ENCODE measurements at places on chromosomes 5 and 9.

GRCh38 chr9:78115073-78115472, 83.5 kb upstream of the GNAQ start:
- DNase-seq = peak; percentile 77

DNA sequence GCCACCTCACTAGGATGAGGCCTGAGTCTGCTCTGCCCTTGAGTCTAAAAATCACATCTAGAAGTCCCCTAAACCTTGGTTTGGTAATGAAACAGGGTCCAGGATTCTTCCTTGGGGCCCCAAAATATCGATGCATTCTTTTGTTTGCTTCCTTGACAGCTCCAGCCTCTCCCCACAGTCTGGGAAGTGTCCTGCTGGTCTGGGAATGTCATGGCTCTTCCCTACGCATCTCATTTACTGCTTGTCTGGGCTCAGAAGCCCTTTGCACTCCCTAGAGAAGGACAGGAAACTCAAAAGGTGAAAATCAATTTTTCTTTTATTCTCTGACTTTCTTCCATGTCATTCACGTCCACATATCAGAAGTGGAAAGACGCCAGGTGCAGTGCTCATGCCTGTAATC, 115.8 kb downstream of the DRD1 start:
- no peak for DNase-seq

DNA sequence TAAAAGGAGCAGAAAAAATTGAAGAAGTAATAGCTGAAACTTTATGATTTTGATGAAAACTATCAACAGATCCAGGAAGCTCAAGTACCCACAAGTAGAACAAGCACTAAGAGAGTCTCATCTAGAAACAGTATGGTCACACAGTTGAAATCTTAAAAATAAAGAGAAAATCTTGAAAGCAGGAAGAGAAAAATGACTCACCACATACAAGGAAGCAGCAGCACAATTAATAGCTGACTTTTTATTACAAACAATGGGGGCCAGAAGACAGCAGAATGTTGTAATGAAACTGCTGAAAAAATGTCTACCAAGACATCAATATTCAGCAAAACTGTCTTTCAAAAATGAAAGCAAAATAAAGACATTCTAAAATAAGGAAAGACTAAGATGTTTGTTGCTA, 1108.3 kb upstream of the DMAC1 start:
- peak; percentile 97 for DNase-seq

GRCh38 chr9:93134015-93134739, at the start of gene NINJ1:
Gene NINJ1 (minus strand): TSS chr9:93134251. CDS start chr9:93134217, 34 bp downstream.
- DNase-seq = peak; percentile 77

DNA sequence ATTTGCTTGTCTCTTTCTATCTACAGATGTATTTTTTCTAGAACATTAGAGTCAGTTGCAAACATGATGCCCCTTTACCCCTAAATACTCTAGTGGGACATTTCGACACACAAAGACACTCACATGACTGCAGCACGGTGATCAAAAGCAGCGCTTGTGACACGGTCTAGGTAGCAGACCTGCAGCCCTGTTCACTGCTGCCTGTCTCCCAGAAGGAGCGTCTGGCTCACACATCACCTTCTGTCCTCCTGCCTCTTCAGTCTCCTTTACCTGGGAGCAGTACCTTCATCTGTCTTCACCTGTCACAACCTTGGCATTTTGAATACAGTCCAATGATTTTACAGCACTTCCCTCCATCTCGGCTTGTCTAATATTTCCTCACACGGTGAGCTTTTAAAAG, 51.9 kb upstream of the SH3PXD2B start:
- no peak for DNase-seq

- peak; percentile 74 for DNase-seq
Observed at GRCh38 chr5:69271376-69271775, 36.7 kb downstream of the CDK7 start.

Data from OCI-M1 (cell line).